ENCODE measurements at places on chromosomes 2 and 18.

GRCh38 chr2:148999451-148999921 is 39.0 kb upstream of the LYPD6B start:
- no peak for DNase-seq

DNA sequence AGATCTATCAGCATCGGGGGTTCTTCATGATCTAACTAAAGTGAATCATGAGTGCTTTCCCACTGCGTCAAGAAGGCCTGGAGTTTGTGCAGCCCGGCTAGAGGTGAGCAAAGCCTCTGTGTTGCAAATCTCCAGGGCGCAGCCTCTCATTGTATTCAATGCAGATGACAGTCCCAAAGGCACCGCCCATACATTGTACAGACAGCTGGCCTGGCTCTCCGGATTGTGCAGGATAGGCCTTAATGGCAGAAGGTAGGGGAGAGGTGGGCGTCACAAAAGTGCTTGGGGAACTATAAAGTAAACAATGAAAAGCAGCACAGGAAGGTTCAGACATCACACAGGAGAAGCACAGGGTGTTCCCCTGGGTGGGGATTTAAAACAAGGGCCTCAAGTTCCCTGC is 907 bp upstream of the GYPC start:
- DNase-seq, result no peak

DNA sequence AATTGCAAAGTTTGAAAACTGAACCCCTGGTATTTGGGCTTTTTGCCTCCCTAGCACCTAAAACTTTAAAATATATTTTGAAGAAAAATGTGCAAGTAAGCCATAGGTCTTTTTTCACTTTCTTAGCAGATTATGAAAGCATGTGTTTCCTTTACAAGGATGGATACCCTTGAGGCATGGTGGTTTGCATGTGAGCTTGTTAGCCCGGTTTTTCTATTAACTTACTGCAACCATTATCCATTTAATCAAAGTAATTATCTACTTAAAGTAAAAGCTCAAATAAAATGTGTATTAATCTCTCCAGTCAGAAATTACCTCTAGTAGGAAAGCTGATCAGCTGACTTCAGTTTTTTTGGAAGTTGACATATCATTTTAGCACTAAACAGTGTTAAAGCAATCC is 140.6 kb downstream of the EML6 start:
- no peak for DNase-seq

DNA sequence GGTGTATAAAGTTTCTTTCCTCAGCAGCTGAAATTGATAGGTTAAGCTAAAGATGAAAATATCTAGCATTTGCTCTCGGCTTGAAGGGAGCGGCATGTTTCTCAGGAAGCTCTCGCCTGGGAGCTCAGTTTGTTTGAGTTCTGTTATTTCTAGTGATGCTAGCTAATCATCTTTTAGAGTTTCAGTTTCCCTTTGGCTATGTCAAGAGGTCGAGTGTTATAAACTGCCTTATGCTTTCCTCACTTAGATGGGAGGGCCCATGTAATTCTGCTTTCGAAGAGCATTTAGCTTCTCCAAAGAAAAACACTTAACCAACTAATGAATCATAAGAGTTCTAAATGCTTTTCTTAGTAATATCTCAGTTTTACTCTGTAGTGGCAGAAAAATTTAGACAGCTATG is 33.6 kb downstream of the PLCL1 start:
- DNase-seq, result peak; percentile 48

DNA sequence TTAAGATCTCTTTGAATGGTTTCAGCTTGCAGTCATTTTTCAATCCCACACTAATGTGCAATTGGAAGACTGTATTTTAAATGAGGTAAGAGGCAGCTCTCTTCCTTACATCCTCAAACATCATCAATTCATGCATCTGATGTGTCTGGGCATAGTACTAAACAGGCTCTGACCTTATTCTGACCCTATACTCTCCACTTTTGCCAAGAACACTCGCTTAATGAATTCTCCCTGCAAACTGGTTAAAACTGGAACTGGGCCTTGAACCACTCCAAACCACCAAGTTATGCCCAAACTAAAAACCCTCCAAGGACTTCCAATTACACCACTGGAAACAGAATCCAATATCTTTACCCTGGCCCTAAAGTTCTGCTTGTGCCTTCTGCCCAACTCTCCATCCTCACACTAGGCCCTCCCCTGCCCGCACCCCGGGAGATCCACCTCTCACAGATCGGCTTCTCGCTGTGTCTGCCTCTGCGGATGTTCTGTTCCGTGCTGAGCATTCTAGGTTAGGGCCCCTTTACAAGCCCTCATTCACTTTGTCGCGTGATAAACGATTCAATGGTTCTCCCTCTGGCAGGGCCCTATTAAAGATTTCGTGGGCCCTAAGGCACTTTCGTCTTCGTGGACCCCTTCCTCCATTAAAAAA is 1.2 kb downstream of the M1AP start:
- DNase-seq, result peak; percentile 13

DNA sequence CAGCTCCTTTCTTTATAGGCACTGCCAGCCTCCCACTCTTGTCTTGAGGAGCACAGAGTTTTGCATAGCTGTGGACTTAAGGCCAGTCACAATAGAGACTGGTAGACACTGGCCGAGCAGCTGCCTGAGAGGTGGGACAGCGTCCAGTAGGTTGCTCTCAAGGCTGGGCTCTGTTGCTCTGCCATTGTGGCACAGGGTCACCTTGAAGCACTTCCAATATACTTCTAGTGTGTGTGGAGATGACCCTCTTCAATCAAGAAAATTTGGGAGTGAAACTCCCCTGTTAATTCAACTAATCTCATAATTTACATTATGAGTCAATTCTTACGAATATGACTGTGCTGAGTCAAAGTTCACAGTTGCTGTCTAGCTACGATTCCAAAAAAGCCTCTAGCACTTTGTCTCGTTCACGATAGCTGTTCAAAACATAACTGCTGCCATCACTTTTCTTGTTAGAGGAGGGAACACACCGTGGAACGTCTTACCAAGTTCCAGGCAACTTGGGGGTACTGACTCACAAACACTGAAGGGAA is 636.2 kb downstream of the EPHA4 start:
- peak; percentile 20 for DNase-seq
